ENCODE measurements at places on chromosomes 2 and 18. TPM values are rescaled to one million over a fixed set of nuclear protein-coding genes. Genes with fewer than 3 reads are reported as not detected.

Gene ALLC
- polyA plus RNA-seq, result 1.3 TPM

GRCh38 chr2:55314985-55315384, 46.0 kb upstream of the MTIF2 start:
- no peak for DNase-seq

- no peak for DNase-seq
Observed at GRCh38 chr18:68402784-68403183, 312.1 kb downstream of the TMX3 start.

GRCh38 chr2:72082021-72082601, 65.6 kb downstream of the CYP26B1 start:
- no peak for DNase-seq

Gene ANKRD53
- polyA plus RNA-seq, result 2.1 TPM

Gene UGT1A4
- polyA plus RNA-seq, result 0.84 TPM

GRCh38 chr2:196985511-196986183, 59.1 kb upstream of the PGAP1 start:
- DNase-seq, result no peak

Gene FSHR
- not detected for polyA plus RNA-seq

Gene WDSUB1
- polyA plus RNA-seq, result 22.1 TPM

Gene SLC19A3
- polyA plus RNA-seq, result 8.3 TPM

GRCh38 chr18:63161761-63162195, 157.8 kb downstream of the BCL2 start:
- no peak for DNase-seq

Gene RNF152
- polyA plus RNA-seq, result 37.6 TPM
